ENCODE measurements at places on chromosomes 11 and 22. TPM values are rescaled to one million over a fixed set of nuclear protein-coding genes. Genes with fewer than 3 reads are reported as not detected.

Gene SPON1
- total RNA-seq, result 3.5 TPM

Gene CCDC73
- under 0.01 TPM for total RNA-seq

Gene PDXP
- 4.0 TPM for total RNA-seq

Gene SSTR3
- total RNA-seq, result not detected
